ENCODE measurements at places on chromosomes 2 and 18. TPM values are rescaled to one million over a fixed set of nuclear protein-coding genes. Genes with fewer than 3 reads are reported as not detected.

DNA sequence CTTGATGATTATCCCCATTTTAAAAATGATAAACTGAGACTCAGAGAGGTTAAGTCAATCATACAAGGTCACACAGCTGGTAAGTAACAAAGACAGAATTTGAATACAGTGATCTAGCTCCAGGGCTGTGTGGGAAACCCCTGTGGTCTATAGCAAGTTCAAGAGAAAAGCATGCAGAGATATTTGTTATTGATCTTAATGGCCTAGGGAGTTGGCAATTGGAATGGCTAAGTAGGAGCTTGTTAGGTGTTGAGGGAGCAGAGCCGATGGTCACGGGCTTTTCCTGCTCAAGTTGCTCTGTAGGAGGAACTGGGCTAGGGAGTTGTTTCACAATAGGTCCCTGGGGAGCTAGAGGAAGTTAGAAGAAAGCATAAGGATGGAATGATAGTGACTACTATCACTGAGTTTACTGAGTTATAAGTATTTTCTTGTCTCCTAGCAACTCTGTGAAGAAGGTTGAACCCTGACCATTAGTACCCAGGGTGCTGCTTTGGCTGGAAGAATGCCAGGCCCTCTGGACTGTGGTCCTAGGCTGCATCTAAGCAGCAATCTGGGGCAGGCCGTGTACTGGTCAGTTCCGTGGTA, 30.0 kb downstream of the RNF125 start:
- DNase-seq = no peak

CRYGC gene
- not detected for total RNA-seq

- no peak for DNase-seq
Observed at GRCh38 chr2:46735108-46735691, 180.4 kb downstream of the MCFD2 start.

- DNase-seq = no peak
Observed at GRCh38 chr2:197280015-197280702, 30.4 kb downstream of the ANKRD44 start.

DNA sequence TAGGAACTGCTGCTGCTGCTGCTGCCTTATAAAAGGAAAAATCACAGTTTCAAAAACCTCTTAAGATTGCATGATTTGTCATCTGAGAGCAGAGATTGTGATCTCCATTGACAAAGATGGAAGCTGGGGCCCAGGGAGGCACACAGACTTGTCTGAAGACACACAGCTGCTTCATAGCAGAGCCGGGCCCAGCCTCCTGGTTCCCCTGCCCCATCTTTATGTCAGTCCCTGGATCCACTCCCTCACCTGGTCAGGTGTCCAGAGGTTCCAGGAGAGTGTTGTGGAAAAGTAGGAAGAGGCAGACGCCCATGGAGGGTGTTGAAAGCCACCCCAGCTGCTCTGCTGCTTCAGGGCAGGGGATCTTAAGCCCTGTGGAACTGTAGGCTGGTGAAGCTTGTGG, 20.0 kb downstream of the STEAP3 start:
- DNase-seq = no peak

RETREG2 gene
- total RNA-seq = 79.6 TPM

SIX2 gene
- total RNA-seq = 1.2 TPM

NT5DC4 gene
- not detected for total RNA-seq

DNA sequence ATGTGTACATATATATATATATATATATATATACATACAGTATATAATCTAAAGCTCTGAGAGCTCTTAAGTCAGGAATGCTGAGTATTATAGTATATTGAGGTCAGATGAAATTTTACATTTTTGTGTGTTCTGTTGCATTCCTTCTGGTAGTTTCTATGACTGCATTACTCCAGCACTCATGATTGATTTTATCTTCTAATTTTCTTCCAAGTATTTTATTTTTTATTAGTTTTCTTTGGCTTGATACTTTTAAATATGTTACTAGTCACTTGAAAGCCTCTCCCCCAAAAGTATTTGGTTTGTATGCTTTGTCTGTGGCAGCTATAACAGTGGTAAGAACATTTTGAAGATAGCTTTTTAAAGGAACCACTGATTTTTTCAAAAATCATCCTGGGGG, 25.0 kb downstream of the METTL21A start:
- DNase-seq = no peak

CPO gene
- total RNA-seq = not detected

DNA sequence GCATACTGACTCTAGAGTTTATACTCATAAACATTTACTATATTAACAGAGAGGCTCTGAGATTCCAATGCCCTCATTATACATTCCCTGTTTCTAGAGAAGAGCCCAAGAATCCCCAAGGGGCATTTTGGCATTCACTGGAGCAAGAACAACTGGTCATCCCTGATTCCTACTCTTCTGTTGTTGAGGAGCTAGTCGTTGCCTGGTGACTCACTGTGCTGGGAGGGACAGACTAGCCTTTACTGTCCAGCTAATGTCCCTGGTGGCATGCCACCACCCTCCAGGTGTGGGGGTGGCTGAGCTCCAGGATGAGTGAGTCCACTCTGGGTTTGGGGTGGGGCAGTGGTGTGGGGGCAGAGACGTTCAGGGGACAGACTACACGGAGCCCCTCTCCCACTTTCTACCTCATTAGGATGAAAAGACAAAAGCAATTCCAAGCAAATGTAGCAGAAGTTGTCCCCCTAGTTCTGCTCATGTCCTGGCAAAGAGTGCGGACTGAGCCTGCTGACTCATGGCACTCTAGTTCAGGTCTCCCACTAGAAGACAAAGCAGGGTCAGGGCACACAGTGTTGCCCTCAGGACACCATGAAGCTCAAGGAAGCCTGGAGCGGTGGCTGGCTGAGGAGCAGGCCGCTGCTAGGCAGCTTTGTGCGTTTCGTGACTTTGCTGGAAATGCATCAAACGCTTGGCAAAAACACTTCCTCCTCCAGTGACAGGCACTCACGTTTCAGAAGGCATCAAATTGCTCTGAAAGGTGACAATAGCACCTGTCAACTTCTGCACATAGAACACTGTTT, 49.4 kb downstream of the RHOB start:
- no peak for DNase-seq

CBLN2 gene
- total RNA-seq = not detected

PROM2 gene
- total RNA-seq = 176 TPM

DNA sequence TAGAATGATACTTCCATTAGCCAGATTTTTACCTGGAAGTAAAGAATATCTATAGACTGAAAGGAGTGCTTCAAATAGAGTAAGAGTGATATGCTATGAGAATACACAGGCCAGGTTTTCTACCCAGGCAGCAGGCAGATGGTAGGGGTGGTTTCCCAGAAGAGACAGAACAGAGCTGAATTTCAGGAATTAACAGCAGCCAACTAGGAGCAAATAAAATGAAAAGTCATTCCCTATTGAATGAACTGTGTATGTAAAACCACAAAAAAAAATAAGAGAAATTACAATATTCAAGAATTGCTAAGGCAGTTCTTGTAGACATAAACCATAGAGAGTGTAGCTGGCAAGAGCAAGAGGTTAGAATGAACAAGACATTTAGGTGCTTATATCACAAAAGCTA, 336.8 kb downstream of the KCNJ3 start:
- DNase-seq = no peak

DNA sequence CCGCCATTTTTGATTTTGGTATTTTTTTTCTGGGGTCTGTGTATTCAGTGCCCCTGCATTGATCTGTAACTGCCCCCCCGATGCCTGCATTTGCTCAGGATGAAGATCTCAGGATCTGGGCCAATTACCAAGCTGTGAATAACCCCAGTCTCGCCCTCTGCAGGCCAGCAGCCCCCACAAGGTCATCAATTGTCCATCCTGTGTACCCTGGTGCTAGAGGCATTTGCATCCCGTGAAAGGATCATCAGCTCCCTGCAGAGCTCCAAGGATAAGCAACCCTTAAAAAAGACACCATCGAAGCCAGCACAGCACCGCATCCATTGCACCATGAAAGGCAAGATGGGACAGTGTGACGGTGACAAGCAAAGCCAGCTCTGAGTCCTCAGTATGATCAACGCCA, 154.1 kb upstream of the KLHL29 start:
- peak; percentile 7 for DNase-seq

IL36B gene
- not detected for total RNA-seq

- no peak for DNase-seq
Observed at GRCh38 chr2:9889812-9890261, 46.6 kb downstream of the TAF1B start.

- no peak for DNase-seq
Observed at GRCh38 chr2:138516030-138516704, 14.6 kb downstream of the SPOPL start.

GRCh38 chr18:36249392-36249791, 48.1 kb upstream of the FHOD3 start:
- no peak for DNase-seq

DNA sequence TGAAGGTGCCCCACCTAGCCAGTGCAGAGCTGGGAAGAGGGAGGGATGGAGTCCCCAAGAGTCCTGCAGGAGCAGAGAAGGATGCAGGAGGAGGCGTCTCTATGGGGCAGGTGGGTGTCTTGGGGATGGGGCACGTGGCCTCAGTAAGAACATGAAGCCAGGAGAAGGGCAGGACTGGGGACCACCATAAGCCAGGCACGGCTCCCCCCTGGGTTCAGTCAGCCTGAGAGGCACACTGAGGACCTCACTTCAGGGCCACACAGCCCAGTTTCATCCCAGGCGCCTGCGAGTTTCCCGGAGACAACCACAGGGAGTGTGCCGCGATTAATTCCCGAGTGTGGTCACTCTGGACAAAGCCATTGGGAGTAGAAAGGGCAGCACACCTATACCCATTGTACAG, 120.3 kb downstream of the GYPC start:
- no peak for DNase-seq

GRCh38 chr2:46873604-46874068, 42.0 kb downstream of the MCFD2 start:
- DNase-seq = peak; percentile 81

DNA sequence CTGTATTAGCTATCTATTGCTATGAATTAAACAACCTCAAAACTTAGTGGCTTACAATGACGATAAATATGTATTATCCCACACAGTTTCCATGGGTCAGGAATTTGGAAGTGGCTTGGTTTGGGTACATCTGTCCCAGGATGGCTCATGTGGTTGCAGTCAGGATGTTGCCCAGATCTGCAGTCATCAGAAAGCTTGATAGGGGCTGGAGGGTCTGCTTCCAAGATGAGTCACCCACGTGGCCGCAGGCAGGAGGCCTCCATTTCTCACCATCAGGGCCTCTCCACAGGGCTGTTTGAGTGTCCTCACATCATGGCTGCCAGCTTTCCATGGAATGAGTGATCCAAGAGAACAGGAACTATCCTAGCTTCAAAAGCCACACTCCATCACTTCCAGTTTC, 46.4 kb downstream of the CHRNA1 start:
- no peak for DNase-seq

DNA sequence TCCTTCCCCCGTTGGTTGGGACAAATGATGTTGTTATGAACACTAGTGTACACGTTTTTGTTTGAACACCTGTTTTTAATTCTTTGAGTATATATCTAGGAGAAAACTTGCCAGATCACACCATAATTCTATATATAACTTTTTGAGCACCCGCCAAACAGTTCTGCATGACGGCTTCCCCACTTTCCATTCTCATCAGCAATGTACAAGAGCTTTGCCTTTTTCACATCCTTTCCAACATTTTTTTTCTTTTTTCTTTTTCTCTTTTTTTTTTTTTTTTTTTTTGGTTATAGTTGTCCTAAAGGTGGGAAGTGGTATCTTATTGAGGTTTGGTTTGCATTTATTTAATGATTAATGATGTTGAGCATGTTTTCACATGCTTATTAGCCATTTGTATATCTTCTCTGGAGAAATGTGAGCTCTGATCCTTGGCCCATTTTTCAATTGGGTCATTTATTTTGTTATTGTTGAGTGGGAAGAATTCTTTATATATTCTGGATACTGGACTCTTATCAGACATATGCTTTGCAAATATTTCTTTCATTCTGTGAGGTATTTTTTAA, 86.9 kb upstream of the ZC3H15 start:
- no peak for DNase-seq

- no peak for DNase-seq
Observed at GRCh38 chr2:105504459-105504858, 105.6 kb upstream of the FHL2 start.

CPS1 gene
- 3.9 TPM for total RNA-seq
